ENCODE measurements at places on chromosomes 6 and 20. TPM values are rescaled to one million over a fixed set of nuclear protein-coding genes. Genes with fewer than 3 reads are reported as not detected.

The ROS1 gene
- total RNA-seq, result not detected

DNA sequence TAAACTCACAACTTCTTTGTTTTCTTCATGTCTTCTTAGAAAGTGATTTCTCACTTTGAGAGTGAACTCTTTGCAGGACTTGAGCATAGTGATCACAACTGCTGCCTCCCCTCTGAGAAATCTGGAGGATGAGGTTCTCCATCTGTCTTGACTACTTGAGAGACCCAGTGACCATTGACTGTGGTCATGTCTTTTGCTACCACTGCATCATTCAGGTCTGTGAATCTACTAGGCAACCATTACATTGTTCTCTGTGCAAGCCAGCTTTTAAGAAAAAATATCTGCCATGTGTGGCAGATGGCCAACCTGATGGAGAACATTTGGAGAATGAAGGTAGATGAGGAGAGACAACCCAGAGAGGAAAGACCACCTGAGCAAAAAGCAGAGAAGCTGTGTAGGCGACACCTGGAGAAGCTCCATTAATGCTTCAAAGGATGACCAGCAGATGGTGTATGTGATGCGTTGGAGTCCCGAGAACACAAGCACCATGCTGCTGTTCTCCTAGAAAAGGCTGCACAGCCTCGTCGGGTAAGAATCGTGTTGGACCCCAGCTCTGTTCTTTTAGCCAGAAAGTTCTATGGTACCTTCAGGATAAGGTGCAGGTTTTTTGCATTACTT, 25.1 kb upstream of the TRIM26 start:
- DNase-seq, result no peak

The MUCL3 gene
- not detected for total RNA-seq

The LHFPL5 gene
- total RNA-seq, result not detected

DNA sequence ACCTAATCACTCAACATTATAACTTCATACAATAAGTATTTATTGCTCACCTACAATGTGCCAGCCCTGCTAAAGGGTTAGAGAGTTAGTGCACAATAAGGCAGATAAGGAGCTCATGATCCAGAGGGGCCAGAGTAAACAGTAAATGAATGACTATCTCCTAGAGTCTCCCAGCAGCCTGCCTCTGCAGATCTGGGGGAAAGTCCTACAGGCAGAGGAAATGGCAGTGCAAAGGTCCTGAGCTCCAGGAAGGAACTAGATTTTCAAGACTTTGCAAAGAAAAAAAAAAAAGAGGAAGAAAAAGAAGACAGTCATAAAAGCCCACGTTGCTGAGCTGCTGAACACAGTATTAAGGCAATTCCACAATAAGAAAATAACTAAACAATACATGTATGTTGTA, 160.1 kb downstream of the SIM1 start:
- no peak for DNase-seq
